Effector CD4-positive, alpha-beta T cell (primary cell): ENCODE measurements at places on chromosomes 12 and 14.

- no peak for DNase-seq
These were observed 324.6 kb upstream of the DIO3 start for GRCh38 chr14:101236496-101237251.

- peak; percentile 33 for DNase-seq
These were observed 172.2 kb upstream of the ATP2B1 start for GRCh38 chr12:89880690-89881350.

DNA sequence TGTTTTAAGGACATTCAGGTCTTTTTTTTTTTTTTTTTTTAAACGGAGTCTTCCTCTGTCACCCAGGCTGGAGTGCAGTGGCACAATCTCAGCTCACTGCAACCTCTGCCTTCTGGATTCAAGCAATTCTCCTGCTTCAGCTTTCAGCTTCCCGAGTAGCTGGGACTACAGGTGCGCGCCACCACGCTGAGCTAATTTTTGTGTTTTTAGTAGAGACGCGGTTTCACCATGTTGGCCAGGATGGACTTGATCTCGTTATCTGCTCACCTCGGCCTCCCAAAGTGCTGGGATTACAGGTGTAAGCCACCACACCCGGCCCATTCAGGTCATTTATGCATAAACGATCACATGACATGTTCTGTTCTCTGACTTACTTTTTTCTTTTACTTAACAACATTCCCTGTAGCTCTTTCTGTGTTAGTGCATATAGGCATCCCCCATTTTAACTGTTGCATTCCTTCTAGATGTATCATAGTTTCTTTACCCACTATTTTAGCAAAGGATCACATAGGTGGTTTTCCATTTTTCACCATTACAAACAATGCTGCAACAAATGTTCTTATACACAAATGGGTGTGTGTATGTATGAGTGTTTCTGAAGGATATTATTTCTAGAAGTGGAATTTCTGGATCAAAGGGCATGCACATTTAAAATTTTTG, 74.2 kb downstream of the ARF6 start:
- DNase-seq = no peak

DNA sequence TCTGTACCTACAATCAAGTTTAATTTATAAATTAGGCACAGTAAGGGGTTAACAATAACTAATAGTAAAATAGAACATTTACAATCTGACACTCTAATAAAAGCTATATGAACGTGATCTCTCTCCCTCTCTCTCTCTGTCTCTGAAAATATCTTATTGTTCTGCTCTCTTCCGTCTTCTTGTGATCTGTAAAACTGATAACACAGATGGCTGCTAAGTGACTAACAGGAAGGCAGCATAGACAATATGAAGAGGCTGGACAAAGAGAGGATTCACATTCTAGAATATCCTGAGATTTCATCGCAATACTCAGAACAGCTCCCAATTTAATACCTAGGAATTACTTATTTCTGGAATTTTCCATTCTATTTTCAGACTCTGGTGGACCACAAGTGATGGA, 827.2 kb downstream of the FLRT2 start:
- DNase-seq = no peak

GRCh38 chr14:73264885-73265720, 27.8 kb downstream of the PAPLN start:
- DNase-seq = no peak

- no peak for DNase-seq
These were observed 10.2 kb upstream of the LTA4H start for GRCh38 chr12:96045566-96045965.

DNA sequence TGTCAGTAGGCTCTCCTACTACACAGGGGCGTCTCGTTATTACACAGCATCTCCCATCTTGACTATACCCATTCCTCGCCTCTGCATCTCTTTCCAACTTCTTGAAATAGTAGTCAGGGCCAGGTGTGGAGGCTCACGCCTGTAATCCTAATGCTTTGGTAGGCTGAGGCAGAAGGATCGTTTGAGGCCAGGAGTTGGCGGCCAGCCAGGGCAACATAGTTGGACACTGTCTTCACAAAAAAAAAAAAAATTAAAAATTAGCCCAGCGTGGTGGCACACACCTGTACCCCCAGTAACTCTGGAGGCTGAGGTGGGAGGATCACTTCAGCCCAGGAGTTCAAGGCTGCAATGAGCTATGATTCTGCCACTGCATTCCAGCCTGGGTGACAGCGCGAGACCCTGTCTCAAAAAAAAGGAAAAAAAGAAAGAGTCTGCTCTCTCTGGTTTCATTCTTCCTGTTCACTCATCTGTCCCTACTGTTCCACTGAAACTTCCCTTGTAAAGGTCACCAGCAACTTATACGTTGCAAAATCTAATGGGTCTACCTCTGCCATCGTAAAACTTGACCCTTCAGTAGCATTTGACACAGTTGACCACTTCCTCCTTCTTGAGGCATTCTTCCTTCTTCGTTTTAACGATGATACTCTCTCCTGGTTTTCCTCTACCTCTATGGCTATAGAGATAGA, 41.0 kb upstream of the PTGR2 start:
- DNase-seq = no peak

- no peak for DNase-seq
These were observed 11.7 kb upstream of the OASL start for GRCh38 chr12:121050725-121051124.
